K562 (cell line): ENCODE measurements at places on chromosomes 12 and 14.

- H3K36me3 ChIP-seq = no peaks in the 10 kb centered on the region
- DNase-seq = no peak
- H3K27ac ChIP-seq = no peak overlapping the region
- peaks cover 13% of the 10 kb centered on the region; the same call in 2 of the 3 replicates for H3K4me1 ChIP-seq
- H3K27me3 ChIP-seq = peaks cover 24% of the 10 kb centered on the region
Measured at GRCh38 chr12:52832451-52832850, 1.7 kb downstream of the KRT79 start.

DNA sequence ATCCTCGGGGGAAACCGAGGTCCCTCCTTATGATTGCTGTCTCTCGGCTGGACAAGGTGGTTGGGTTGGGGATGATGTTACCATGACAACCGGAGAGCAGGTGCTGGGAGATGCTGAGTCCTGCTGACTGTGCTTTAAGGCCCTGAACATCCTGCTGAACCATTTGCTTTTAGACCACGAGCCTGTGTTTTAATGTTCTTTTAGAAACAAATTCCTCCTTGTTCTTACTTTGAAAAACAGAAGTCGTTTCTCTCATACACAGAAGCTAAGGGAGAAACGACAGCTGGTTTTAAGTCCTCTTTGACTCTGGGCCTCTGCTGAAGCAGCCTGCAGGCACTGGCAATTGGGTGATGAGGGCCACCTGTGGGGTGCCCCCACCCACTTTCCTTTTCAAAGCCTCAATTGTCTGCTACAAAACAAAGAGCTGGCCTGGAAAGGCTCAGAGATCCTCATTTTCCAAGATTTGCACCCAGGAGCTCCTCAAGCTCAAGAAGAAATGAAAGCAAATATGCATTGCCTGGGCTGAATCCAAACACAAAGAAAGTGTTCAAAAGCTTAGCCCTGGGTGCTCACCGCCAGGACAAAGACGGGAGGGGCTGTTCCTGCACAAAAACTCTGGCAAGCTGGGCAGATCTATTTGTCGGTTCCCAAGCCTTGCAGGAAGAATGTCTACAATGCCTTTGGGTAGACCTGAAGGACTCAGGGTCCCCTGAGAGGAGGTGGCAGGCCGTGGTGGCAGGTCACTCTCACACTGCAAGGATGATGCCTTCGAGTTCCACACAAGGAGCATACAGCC lies 90.0 kb upstream of the CLMN start:
- no peak overlapping the region for H3K27ac ChIP-seq
- H3K27me3 ChIP-seq = peaks cover 36% of the 10 kb centered on the region; the same call in 1 of the 2 replicates
- no peaks in the 10 kb centered on the region for H3K4me1 ChIP-seq

DNA sequence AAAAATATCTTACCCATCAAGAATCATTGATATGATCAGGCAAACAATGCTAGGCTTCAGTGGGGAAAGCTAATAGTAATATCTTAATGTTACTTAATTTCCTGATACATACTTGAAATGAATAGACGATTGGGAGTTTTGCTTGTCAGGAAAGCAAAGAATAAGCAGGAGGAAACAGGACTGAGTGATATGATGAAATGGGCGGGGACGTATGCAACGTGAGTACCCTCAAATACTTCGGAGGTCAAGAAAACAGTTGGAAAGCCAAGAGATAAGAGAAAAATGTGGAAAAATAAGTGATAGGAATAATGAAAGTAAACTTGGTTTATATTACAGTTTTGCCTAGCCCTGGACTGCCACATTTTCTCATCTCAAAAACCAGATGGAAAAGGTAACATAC lies 49.2 kb downstream of the METTL25 start:
- H3K4me3 ChIP-seq = no peak overlapping the region
- H3K4me1 ChIP-seq = no peaks in the 10 kb centered on the region
- H3K27me3 ChIP-seq = no peaks in the 10 kb centered on the region
- H3K27ac ChIP-seq = no peak overlapping the region

DNA sequence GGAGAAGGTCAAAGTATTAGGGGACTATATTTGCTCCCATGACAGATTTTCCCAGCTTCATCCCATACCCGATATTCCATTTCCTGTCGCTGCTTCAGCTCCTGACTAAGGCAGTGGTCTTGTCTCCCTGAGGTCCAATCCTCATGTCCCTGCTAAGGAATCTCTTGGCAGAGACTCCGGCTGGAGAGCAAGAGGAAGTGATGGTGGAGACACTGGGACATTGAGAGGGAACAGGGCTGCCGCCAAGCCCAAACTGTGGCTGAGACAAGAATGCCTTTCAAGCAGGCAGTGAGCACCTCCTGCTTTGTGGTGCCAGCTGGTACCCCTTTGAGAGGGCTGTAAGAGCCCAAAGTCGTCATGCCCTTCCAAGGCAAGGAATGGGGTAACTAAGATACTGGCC lies 5.5 kb downstream of the SP7 start:
- no peaks in the 10 kb centered on the region for H3K27me3 ChIP-seq
- H3K27ac ChIP-seq = no peak overlapping the region
- peaks cover 25% of the 10 kb centered on the region for H3K4me1 ChIP-seq
- H3K36me3 ChIP-seq = no peaks in the 10 kb centered on the region

- no peaks in the 10 kb centered on the region for H3K27me3 ChIP-seq
- DNase-seq = no peak
- no peak overlapping the region for H3K4me3 ChIP-seq
Measured at GRCh38 chr12:13347241-13348043, 150.9 kb downstream of the EMP1 start.

GRCh38 chr14:54109521-54110120 lies 153.0 kb upstream of the BMP4 start:
- no peaks in the 10 kb centered on the region for H3K36me3 ChIP-seq
- H3K4me1 ChIP-seq = no peaks in the 10 kb centered on the region
- H3K4me3 ChIP-seq = no peak overlapping the region
- no peaks in the 10 kb centered on the region for H3K27me3 ChIP-seq
- H3K27ac ChIP-seq = no peak overlapping the region

DNA sequence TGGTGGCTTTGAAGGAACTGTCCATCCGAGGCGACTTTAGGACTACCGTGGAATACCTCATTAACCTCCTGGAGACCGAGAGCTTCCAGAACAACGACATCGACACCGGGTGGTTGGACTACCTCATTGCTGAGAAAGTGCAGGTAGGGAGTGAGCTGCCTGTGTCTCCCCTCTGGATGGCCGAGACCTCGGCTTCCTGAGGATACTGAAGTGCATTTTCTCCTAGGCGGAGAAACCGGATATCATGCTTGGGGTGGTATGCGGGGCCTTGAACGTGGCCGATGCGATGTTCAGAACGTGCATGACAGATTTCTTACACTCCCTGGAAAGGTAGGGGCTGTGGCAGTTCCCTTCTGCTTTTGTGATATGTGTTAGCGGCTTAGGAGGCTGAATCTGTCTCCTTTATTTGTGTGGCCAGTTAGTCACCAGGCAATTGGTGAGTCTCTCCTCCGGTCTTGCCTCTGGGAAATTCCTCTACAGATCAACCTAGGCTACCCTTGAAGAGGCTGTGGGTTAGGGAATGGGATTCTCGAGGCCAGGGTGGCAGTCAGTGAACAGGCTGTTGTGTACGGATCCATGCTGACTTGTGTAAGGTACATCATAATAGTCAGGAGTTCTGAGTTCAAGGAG lies 75.3 kb downstream of the ACACB start:
- DNase-seq = no peak
- H3K4me3 ChIP-seq = no peak overlapping the region
- H3K27ac ChIP-seq = no peak overlapping the region
- no peaks in the 10 kb centered on the region; the same call in 1 of the 2 replicates for H3K4me1 ChIP-seq

- H3K27ac ChIP-seq = no peak overlapping the region
- no peak overlapping the region for H3K4me3 ChIP-seq
- H3K4me1 ChIP-seq = no peaks in the 10 kb centered on the region
- no peak for DNase-seq
Measured at GRCh38 chr14:90296641-90297040, 35.1 kb downstream of the NRDE2 start.

- H3K4me3 ChIP-seq = no peak overlapping the region
- no peaks in the 10 kb centered on the region for H3K27me3 ChIP-seq
- no peak overlapping the region for H3K27ac ChIP-seq
- no peak for DNase-seq
Measured at GRCh38 chr14:72932893-72933292, 6.6 kb downstream of the DCAF4 start.

DNA sequence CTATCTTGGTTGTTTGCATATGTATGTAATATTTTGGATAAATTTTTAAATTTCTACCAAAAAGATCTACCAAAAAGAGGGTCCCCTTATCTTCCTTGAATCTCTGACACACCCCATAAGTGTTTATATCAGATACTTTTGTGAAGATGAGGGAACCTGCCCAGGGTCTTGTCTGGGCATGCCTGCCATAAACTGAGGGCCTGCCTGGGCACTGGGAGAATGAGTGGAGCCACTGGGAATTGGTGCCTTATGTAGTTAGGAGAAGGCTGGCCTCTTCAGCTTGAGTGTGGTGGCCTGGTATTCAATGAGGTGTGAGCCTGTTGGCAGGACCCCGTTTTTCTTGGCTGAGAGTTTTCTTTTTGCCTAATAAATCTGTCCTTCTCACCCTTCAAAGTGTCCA lies 46.5 kb downstream of the OR9K2 start:
- no peaks in the 10 kb centered on the region for H3K36me3 ChIP-seq
- H3K4me1 ChIP-seq = no peaks in the 10 kb centered on the region
- peaks cover 2% of the 10 kb centered on the region; the same call in 1 of the 3 replicates for H3K27me3 ChIP-seq
- no peak overlapping the region for H3K27ac ChIP-seq

DNA sequence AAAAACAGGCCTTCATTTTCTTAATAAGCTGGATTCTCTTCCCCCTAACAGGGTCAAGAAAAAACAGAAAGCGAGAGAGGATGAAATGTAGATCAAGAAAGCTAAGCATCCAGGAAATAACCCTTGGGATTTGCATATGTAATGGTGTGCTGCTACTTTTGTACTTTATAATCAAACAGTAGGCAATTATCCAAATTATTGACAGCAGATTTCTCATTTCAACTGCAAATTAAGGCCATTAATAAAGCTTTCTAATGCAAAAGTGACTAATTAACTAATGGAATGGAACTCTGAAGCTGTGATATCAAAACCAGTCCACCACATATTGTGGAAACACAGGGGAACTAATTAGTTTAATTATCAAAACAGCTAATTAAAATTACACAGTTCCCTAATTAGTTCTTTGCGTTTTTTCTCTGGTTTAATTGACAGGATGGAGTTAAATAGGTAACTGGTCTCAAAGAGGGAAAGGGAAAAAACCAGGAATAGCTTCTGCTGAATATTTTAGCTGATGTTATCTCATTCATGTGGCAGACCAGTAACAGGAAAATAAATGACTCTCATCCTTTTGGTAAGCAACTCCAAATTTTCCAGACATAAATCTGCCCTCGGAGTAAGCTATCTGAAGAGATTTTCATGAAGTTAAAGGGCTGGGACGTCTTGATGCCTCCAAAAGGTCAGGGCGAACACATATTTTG lies 182.7 kb upstream of the LMO3 start:
- DNase-seq = no peak
- H3K36me3 ChIP-seq = no peaks in the 10 kb centered on the region
- no peaks in the 10 kb centered on the region for H3K27me3 ChIP-seq
- H3K4me1 ChIP-seq = no peaks in the 10 kb centered on the region
- no peak overlapping the region for H3K27ac ChIP-seq

GRCh38 chr14:92928258-92928629 lies 5.3 kb downstream of the CHGA start:
- H3K27me3 ChIP-seq = no peaks in the 10 kb centered on the region
- no peaks in the 10 kb centered on the region for H3K4me1 ChIP-seq
- no peak for DNase-seq
- no peaks in the 10 kb centered on the region for H3K36me3 ChIP-seq
- H3K27ac ChIP-seq = no peak overlapping the region

DNA sequence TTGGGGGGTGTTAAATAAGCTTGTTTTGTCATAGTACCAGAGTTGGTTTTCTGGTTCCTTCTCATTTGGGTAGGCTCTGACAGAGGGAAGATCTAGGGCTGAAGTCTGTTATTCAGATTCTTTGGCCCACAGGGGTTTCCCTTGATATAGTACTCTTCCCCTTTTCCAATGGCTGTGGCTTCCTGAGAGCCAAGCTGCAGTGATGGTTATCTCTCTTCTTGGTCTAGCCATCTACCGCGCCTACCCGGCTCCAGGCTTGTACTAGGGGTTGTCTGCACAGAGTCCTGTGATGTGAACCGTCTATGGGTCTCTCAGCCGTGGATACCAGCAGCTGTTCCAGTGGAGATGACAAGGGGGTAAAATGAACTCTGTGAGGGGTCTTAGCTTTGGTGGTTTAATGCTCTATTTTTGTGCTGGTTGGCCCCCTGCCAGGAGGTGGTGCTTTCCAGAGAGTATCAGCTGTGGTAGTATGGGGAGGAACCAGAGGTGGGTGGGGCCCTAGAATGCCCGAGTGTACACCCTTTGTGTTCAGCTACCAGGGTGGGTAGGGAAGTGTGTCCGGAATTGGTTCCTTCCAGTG lies 209.7 kb downstream of the GPHN start:
- no peak overlapping the region for H3K27ac ChIP-seq
- H3K27me3 ChIP-seq = no peaks in the 10 kb centered on the region
- H3K36me3 ChIP-seq = no peaks in the 10 kb centered on the region
- no peak overlapping the region for H3K4me3 ChIP-seq

DNA sequence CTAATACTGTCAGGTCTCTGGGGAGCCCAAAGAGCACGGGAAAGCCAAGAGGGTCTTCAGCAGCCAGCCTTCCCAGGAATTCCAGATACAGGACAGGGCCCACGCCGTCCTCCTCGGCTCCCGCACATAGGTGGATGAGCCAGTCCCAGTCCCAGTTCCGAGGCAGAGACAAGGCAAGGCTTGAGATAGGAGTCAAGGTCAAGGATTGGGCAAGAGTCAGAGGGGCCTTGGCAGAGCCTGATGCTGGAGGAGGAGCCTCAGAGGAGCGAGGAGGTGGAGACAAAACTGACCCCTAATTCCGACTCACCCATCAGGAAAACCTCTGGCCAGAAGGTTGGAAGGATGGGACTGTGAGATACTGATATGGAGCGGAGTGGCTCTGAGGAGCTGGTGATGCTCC lies 21.0 kb downstream of the KRT80 start:
- no peaks in the 10 kb centered on the region for H3K4me1 ChIP-seq
- no peak overlapping the region for H3K27ac ChIP-seq
- no peak for DNase-seq
- no peaks in the 10 kb centered on the region for H3K36me3 ChIP-seq
- no peak overlapping the region for H3K4me3 ChIP-seq

DNA sequence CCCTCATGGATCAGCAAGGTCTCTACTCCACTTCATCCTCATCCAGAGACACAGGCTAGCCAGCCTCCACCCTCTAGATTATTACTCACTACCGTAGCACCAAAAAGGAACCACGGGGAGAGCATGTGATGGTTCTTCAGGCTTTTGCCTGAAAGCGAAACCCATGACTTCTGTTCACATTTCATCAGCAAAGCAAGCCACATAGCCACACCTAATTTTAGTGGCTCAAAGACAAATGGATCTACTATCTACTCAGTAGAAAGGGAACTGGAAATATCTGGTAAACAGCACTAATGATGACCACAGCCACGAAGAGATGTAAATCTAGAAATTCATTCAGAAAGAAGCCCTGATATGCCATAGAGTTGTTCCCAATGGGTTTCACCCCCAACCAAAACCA lies 51.4 kb downstream of the VCPKMT start:
- no peaks in the 10 kb centered on the region for H3K27me3 ChIP-seq
- DNase-seq = no peak
- H3K4me1 ChIP-seq = peaks cover 29% of the 10 kb centered on the region
- no peaks in the 10 kb centered on the region for H3K36me3 ChIP-seq
- no peak overlapping the region for H3K4me3 ChIP-seq
- H3K27ac ChIP-seq = no peak overlapping the region
